NCI-H2081 treated with DMSO at 0.1 percent for 48 hours (cell line): ENCODE measurements at places on chromosomes 2 and 18.

DNA sequence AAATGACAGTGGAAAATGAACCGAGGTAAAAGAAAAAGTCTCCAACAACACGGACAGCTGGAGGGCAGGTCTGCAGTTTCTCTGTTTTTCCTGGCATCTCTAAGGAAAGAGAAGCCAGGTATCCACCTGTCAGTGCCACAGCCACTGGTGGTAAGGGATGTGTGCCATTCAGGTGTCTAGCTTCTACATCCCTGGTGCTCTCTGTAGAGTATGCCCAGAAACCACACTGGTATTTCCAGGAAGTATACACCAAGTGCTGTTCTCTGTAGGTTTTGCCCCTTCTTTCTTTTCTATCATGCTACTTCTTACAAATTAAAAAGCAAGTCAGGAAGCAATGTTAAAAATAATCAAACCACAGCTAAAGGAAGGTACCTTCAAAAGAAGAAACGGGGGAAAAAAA is 7.6 kb upstream of the AGFG1 start:
- DNase-seq, result no peak

- DNase-seq, result no peak
Observed at GRCh38 chr2:216119146-216119545, 10.0 kb downstream of the XRCC5 start.

DNA sequence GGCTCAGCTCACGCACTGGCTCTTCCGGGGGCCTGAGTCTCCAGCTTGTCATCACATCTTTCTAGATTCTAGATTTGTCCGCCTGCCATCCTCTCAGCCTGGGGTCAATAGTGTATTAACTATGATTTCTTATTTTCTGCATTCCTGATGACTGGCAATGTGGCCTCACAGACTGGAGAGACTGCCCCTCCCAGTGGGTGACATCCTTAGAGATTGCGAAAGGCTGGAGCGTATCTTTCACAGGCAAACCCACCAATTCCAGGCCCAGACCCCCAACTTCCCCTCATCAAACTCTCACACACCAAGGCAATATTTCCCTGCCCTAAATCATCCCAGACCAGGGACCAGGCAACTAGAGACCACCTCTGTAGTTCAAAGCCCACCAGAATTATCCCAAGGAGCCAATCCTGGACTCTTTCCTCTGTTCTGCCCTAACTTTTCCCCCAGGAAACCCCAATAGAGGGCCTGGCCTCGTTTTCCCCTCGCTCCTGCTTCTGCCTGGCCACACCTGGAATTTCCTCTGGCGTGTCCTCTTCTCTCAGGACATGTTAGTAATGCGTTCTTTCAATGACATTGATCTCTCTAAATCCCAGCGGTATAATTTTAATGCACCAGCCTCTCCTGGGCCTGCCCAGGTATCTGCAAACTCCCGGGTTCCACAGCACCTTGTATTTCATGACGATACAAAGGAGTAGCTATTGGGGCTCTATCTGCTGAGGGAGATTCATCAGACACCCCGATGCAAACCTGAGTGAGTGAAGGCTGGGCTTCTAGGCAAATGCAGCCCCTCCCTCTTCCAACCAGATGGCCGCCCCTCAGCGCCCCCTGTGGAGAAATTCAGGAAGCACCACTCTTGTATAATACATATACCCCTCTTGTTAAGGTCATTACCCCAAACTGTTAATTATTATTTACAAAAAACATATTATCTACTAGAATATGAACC is 2.4 kb upstream of the KCNF1 start:
- no peak for DNase-seq

GRCh38 chr18:5295231-5295920 is at the start of gene ZBTB14:
TSS of gene ZBTB14 (minus strand) at chr18:5295726. CDS start at chr18:5293246, 2,480 bp downstream.
- no peak for DNase-seq

DNA sequence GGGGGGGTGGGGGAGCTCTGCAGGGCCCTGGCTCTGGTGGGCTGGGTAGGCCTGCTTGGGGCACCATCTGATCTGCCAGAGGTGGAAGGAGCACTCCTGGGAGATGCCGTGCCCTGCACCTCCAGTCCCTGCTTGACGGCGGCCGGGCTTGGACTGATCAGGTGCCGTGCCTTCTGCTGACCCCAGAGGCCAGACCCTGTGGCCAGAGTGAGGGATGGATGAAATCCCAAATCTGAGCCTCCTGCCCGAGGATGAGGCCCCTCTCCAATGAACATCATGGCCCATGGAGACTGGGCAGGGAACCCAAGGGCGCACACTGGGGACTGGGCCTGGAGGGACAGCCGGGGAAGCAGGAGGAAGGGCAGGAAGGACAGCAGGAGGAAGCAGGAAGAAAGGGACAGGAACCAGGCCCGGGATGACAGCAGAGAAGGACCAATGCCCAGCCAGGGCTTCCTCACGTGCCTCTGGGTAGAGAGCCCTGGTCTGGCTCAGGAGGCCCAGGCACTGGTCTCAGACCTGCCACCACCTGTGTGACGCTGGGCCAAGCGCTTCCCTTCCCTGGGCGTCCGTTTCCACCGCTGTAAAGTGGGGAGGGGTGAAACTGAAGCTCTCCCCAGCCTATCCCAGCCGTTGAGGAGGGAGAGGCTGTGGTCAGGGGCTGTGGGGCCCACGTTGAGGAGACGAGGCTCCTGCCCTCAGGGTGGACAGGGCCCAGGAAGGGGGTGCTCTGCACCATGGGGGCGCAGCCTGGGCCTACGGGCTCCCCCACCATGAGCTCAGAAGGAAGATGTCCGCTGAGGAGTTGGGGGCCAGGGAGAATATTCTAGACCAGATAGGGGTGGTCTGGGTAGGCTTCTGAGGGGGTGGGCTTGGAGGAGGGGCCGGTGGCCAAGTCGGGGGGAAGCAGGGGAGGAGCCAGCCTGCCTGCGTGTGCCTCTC is 1.0 kb upstream of the GPR35 start:
- DNase-seq, result no peak

DNA sequence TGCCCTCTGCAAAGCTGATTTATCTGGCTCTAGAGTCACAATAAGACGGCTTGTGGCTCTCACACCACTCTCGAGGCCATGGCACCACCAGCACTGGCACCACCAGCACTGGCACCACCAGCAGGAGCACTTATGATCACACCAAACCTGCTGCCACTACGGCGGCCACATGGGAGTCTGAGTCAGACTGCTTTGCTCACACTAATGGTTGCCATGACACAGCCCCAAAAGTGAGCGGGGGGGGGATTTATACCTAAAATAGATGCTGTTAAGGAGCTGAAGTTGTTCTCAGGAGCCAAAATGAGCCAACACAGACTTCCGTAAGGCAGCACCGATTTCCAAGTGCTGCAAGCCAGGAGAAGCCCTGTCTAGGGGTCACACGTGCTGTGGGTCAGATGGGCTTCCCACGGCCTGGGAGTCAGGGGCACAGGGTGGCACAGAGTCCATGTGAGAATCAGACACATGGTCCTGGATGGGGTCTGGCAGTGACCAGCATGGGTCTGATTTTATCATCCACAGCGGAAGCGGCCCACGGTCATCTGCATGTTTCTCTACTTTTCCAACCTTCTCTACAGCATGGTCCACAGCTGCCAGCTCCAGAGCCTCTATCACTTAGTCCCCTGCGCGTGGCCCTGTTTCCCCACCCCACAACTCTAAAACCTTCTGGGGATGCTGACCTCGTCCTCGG is 16.7 kb downstream of the DNMT3A start:
- DNase-seq, result no peak

GRCh38 chr2:205755923-205756322 is 73.6 kb downstream of the NRP2 start:
- DNase-seq, result no peak

- no peak for DNase-seq
Observed at GRCh38 chr2:195820373-195820772, 163.3 kb downstream of the SLC39A10 start.

DNA sequence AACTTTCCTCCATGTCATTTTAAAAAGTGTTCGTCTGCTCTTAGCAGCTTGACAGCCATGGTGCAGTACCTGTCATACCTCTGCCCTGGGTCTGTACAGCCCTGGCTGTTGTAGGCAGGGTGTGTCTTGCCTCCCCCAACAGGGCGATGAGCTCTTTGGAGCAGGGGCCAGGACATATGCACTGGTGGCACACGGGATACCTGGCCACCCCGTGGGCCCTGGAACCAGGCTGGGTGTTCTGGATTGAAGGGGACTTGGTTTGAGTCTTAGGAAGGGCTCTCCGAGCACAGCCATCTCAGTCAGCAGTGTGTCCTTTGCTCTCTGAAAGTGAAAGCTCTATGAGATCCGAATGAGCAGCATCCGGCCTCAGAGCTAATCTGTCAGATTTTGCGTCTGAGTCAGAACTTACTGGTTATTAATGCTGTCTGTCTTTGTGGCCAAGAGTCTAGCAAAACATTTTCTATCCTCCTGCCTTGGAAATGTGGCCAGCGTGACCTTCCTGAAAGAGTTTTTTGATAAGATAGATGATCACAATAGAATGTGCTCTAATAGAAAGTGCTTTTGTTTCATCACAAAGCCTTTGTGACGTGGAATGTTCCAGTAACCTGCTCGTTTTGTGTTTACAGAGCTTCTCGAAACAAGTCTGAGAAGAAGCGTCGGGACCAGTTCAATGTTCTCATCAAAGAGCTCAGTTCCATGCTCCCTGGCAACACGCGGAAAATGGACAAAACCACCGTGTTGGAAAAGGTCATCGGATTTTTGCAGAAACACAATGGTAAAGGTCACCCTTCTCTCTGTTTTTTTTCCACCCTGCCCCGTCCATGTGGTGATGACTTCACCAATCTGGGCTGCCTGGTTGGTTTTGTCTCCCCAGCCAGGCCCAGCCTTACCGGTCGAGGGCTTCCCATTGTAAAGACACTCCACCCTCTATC is 77.3 kb upstream of the RPL31 start:
- DNase-seq, result no peak

DNA sequence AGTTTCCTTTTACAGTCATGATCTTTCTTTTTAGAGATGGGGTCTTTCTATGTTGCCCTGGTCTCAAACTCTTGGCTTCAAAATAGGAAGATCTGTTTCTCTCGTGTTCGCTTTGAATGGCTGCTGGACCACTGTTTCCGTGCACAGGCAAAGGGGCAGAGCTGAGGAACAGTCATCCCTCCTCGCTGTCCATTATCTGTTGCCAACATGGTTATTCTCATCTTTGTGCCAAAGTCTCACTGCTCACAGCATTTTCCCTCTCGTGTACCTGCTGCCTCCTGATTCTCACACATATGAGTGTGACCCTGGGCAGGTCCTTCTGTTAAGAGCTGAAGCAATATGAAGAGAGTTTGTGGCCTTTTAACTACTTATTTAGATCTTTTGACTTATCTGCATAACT is 28.0 kb upstream of the CCNYL1 start:
- no peak for DNase-seq

DNA sequence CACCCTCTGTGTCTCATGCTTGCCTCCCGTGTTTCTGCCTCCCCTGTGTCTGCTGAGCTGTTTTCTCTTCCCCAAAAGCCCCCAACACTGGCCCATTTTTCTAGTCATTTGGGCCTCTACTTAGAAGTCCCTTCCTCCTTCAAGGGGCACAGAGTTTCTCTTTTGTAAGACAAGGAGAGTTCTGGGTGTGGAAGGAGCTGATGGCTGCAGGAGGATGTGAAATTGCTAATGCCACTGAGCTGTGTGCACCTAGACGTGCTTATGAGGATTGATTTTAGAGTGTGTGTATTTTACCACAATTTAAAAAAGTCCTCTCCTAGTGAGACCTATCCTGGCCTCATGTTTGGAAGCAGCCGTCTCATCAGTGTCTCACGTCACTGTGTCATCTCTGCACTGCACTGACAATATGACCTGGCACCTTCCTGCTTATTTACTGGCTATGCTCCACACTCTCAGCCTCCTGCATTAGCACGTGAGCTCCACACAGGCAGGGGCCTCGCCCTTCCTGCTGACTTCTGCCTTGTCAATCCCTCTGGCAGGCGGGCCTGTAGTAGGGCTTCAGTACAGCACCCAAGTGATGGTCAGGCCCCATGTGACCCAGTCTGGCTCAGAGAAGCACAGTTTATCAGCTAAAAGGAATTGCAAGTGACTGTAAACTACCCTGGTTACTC is 8.0 kb upstream of the MBP start:
- no peak for DNase-seq

DNA sequence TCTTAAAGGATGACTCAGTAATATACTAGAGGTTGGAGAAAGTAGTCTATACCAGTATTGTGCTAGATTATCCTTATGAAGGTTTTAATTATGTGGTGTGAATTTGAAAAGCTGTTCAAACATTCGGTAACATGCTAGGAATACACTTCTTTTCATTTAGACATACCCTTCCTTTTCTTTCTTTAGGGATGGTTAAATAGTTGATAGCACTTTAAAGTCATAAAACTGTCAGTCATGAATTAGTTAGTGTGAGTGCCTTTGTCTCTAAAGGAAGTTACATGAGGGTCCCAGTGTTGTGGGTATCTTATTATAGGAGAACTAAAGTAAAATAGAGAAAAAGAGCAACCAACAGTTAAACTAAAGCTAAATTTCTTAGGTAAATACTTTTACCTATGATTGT is 149.3 kb downstream of the CSRNP3 start:
- DNase-seq, result no peak

GRCh38 chr18:54479365-54479764 is 111.7 kb upstream of the DYNAP start:
- no peak for DNase-seq

GRCh38 chr18:62331581-62332356 is 6.7 kb downstream of the TNFRSF11A start:
- no peak for DNase-seq

GRCh38 chr2:175282886-175283285 is 101.4 kb upstream of the ATP5MC3 start:
- no peak for DNase-seq

DNA sequence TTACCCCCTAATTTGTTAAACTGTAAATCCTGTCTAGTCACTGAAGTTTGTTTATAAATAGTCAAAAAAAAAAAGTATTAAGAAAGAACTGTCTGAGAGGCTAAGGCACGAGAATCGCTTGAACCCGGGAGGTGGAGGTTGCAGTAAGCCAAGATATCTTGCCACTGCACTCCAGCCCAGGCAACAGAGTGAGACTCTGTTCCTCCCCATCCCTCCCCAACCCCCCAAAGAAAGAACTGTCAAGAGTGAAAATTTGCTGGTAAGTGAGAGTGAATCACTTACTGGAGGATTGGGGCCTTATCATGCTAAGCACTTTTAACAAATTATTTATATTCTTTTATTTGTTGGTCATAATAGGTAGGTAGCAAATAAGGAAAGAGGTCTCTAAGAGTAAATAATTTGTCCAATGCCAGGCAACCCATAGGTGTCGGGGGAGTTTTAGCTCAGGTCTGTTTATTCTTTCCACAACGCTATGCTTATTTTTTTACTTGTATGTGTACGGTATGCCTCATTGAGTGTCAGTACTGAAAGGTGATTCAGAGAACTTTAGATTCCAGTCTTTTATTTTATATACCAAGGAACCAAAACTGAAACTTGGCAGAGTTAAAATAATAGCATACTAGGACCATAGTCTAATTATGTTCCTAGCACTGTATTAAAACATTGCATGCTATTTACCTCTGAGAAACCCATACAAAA is 2.5 kb downstream of the TAF4B start:
- DNase-seq, result no peak

DNA sequence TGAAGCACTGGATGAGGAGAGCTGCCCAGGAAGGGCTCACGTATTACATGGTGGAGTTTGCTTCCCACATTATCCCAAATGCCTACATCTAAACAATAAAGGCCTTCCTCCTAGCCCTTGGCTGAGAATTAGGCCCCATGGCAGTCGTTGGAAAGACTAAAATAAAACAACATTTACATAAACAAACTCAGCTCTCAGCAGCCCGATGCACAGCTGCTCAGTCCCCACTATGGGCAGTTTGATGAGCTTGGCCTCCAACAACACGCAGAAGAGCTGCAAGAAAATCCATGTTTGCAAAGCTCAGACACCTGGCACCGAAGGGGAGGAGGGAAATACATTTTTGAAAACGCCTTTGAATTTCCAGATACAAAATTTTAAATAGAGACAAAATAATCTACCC is 352.4 kb downstream of the EIPR1 start:
- no peak for DNase-seq

- DNase-seq, result no peak
Observed at GRCh38 chr2:37417321-37417720, 72.9 kb downstream of the QPCT start.
